ENCODE measurements at places on chromosomes 1 and 21.
A peak's percentile ranks its signal among the peaks of the same experiment; 100 is the strongest.

GRCh38 chr1:56404066-56404465 is 175.3 kb downstream of the PLPP3 start:
- peak; percentile 27 for DNase-seq

DNA sequence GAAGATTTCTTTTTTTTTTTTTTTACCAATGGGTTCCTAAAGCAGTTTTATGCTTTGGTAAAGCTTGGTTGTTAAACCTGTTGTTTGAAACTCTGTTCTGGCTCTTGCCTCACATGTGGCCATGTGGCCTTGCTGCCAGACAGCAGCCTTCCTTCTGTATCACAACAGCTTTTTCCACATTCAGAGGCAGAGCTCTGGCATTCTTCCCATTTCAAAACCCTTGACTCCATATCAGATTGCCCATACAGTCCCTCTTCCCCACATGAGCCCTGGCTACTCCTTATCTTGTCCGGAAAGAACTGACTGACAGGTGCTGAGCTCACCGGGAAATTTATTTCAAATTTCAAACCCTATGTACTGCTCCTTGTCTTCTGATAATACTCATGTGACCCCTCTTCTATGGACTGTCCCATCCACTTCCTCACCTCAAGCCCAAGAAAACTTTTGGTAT is 38.5 kb upstream of the LAX1 start:
- no peak for DNase-seq

DNA sequence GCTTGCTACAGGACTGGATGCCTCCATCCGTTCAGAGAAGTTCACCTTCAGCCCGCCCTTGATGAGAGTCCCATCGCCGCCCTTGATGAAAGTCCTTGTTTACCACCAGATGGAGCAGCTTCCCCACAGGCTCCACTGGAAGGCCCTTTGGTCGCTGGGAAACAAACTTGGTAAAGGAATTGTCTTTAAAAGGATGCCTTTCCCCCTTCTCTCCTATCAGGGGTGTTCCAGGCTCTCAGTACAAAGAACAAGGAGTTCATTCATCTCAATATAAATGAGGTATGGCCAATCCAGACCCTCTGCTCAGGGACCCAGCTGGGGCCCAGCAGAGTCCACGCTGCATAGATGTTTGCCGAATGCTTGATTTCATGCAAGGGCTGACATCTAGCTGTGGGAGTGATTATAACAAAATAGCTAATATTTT is 50.8 kb downstream of the CAPN9 start:
- peak; percentile 77 for DNase-seq

DNA sequence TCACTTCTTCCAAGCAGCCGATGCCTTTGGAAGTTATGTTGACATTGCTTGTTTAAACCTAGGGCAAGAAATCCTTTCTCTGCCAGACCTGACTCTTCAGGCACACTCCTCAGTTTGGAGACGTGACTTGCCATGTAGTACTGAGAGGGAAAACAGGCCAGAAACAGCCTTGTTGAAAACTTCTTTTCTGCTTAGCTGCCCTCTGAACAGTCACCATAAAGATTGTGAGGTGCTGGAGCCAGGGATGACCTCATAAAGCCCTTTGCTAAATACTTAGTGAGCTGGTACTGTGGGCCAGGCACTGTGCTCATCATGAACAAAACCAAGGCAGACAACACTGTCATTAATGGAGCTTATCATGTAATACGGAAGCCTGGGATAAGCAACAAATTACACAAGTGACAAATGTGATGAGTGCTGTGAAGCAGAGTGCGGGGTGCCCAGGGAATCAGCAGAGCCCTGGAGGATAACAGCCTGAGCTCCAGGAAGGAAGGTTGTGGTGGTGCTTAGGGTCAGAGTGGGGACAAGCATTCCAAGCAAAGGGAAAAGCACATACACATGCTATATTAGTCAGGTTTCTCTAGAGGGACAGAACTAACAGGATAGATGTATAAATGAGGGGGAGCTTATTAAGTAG is 42.4 kb downstream of the MTARC1 start:
- no peak for DNase-seq

DNA sequence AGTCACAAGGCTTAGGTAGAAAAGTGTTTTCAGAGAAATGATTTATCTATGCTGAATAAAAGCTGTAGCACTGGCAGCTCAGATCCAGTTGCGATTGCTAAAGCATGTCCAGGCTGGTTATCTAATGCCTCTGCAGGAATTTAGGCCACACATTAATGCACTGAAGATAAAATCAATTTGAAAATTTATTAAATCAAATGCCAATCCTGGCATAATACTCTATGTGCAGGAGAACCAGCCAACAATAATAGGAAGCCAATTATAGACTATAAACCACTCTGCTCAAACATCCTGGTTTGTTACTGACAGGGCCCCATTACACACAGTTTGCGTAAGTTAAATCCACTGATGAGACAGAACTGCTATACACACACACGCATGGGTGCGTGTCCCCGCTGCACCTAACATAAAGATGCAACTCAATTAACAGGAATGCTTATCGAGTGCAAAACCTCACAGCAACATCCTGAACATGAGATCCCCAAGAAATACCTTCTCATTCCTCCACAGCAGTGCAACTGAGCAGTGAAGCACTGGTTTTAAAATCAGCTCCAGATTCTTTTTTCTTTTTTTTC is 40.6 kb downstream of the PTP4A2 start:
- no peak for DNase-seq

GRCh38 chr1:200749090-200749489 is 10.4 kb downstream of the CAMSAP2 start:
- no peak for DNase-seq

DNA sequence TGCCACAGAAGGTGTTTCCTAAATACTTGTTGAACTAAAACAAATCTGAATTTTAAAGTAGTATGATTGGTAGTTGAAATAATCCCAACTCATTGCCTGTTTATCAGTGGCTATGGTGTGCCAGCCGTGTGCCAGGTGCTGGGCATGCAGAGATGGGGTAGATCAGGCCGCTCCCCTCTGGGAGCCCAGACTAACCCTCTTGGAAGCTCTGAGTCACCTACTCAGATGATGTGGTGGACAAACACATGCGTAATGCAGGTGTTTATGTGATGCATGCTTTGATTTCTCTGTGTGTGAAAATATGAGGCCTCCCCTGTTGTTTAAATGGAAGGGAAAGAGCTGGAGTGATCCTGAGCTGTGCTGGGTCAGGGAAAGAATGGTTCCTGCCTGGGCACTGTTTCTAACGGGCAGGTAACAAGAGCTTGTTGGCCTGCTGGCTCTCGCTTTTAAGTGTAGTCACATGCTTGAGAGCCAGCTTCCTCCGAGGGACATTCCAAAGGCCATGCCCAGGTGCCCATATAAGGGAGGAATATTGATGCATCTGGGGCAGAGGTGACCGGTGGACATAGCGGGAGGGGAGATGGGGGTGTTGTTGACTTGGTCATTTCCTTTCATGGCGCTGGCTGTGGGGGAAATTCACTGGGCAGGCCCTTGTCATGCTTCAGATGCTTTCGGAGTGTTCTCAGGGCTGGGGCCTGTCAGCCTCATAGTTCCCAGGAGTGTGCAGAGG is 10.2 kb downstream of the MFN2 start:
- DNase-seq = no peak

- DNase-seq = no peak
These were observed 33.2 kb upstream of the BSDC1 start for GRCh38 chr1:32427264-32427963.

DNA sequence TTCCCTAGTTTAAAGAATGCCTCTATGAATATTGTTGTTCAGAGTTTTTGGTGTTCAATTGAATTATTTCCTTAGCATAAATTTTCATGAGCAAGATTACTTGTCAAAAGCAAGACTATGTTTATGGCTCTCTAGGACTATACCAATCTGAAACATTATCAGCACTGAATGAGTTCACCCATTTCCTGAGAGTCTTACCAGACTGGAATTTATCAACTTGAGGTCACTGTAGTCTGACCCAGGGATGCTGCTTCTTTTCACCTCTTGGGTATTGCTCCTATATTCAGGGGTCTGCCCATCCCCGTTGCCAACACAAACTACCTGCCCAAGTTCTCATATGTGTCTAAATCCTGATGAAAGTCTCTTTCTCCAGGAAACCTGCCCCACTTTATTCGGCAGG is 42.6 kb downstream of the OPTC start:
- no peak for DNase-seq

DNA sequence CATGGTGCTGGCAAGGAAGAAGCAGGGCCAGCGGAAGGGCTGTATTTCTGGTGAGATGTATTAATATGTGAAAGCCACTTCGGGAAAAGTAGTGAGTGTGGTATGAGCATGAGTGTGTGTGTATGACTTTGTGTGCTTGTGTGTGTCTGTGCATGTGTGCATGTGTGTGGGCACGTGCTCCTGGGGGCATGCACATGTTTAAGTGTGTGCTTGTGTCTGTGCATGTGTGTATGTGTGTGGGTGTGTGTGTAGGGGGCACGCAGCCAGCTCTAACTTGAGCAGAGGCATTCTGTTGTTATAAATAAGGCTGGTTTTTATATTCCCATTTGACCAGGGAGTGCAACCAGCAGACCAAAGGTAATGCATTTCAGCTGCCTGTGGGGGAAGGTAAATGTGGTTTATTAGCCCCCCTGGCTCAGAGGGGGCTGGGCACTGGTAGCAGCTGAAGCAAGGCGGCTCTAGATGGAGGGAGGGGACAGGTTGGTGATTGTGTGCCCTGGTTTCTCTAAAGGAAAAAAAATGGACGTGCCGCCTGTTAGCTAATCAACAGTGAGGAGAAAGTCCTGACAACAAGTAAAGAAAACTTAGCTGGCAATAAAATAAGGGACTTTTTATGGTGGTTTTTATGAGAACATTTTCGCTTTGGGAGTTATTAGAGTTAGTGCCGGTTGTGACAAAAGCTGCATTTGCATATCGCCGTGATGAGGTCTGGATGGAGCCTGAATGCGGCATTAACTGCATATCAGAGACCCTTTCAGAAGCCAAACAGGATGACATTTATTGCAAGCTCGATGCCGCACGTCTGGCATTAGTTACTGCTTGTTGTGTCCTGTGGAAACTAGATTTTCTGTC is 180.1 kb downstream of the CAMTA1 start:
- DNase-seq = no peak

DNA sequence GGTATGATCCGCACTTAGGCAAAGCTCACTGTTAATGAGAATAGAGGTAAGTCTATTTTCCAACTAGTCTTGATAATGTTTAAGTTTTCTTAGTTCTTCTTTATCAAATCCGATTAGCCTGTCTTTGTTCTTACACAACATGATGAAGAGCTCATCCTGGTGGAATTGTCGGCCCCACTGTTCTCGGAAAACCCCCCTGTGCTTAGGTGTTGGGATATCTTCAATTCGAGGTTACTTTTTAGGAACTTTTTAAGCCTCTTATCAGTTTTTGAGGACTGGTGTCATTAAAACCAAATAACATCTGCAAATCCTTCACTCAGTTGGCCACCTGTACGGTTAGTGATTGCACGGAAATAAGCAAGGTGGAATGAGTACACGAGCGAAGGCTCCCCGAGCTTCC is 60.7 kb upstream of the KIF26B start:
- no peak for DNase-seq

DNA sequence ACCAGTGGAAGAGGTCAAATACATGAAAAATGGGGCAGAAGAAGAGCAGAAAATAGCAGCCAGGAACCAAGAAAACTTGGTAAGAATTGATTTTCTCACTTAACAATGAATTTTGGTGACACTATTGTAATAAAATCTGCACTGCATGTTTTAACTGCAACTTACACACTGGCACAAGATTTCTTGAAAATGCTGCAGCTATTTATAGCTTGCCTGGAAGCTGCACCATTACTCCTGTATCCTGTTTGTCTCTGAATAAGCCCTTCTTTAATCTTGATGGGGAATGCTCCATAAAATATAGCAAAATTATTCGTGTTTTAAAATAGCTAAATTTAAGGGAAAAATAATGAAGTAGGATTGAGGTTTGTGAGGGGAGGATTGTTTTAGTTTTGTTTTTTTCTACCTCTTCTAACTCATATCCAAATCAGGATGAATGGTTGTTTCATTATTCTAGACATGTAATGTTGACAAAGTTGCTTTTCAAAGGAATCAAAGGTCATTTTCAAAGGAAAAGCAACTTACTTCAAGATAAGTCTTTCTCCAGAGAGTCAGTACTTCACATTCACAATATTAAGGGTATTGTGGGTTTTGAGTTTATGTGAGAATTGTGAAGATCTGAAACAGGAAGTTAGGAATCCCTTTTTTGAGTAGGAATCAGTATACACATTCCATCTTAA is 120.9 kb downstream of the C1orf21 start:
- DNase-seq = peak; percentile 36

DNA sequence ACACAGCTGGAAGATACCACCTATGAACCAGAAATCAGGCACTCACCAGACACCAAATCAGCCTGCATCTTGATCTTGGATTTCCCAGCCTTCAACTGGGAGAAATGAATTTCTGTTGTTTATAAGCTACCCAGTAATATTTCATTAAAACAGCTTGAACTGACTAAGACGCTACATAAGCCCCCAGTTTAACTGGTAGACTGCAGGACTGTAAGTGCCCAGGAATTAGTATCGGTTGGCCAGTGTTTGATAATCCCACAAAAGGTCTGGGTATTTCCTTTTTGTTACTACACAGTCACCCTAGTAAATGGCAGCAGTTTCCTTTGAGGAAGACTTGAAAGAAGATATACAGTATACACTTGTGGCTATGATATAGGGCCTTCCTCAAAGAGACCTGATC is 7.3 kb upstream of the SLC35D1 start:
- DNase-seq = no peak

DNA sequence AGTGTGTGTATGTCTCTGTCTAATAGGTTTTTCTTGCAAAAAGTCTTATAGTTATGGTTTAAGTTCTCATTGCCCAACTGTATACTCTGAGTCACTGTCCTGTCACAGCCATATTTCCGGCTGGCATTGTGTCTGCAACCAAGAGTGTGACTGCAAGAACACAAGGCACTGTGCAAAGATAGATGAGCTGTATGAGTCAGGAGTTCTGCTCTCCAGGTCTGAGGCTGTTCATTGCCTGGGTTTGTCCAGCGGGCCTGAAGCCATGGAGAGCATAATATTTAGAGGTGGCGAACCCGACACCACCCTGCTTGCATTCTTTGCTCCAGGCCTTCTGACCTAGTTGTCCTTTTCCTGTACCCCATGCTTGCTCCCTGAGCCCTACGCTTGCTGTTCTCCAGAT is 50.9 kb upstream of the CNIH3 start:
- DNase-seq = peak; percentile 91

DNA sequence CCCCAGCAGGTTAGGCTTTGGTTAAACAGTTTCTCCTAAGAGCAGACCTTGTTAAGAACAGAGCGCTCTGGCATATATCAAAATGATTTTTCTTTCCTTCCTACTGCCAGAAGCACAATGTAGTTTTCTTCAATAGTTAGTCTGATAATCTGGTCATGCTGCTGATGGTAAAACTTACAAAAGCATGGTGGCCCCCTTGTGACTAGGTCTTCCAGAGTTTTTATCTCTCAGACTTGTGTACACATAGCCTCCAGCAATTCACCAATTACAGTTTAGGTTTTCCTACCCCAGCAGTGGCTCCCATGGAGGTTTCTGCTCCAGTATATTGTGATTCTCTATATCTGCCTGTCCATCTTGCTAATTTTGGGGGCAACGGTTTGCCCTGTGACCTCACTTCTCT is 73.3 kb upstream of the DPH5 start:
- DNase-seq = no peak

GRCh38 chr21:43321111-43321510 is 105.8 kb downstream of the SIK1 start:
- no peak for DNase-seq
